ENCODE measurements at places on chromosomes 7 and 10.

- DNase-seq, result no peak
Measured at GRCh38 chr10:60944058-60944909, at the start of gene RHOBTB1. Gene RHOBTB1, minus strand, starts transcription at chr10:60944185. Its CDS starts 32,643 bp downstream, at chr10:60911542.

DNA sequence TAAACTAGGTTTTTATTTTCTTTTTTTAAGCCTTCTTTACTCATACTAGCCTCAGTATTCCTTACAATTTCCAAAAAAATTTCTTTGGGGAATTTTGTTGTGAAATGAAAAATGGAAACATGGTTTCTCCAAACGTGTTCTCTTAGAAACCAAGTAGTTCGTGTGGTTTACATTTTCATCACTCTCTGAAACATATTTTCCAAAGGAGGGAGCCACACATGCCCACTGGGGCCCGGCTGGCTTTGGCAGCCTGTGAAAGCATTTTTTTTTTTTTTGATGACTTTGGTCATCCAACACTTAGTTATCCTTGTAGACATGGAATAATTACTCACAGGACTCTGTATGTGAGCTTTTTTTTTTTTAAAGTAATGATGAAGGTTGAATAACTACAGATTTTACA lies 169.6 kb downstream of the C7orf25 start:
- no peak for DNase-seq

- DNase-seq, result no peak
Measured at GRCh38 chr7:35359423-35359822, 105.5 kb upstream of the TBX20 start.

DNA sequence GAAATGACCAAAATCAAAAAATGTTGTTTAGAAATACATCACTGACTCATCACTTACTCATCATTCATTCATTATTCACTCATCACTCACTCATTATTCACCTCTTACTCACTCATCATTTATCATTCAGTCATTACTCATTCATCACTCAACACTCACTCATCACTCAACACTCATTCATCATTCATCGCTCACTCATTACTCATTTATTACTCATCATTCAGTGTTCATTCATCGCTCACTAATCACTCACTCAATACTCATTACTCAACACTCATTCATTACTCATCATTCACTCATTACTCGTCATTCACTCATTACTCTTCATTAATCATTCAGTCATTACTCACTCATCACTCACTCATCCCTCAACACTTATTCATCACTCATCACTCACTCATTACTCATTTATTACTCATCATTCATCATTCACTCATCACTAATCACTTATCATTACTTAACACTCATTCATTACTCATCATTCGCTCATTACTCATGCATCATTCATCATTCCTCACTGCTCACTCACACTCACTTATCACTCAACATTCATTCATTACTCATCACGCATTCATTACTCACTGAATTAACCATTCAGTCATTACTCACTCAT lies 238.5 kb downstream of the ADARB2 start:
- no peak for DNase-seq

DNA sequence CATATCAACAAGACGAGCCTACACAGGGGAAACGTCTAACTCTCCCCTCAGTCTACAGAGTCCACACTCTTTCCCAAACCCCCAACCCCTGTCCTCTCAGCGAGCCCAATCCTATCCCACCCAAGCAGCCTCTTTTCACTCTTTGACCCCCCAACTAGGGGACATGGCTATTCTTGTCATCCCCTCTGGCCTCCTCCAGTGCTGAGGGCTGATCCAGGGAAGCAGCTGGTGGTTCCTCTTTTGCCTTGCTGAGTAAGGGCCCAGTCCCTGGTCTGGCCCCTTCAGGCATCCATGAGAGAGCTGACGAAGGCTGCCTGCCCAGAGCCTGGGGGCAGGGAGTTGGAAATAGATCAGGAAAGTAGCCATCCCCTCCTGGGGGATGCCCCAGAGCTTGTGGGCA lies 6.4 kb downstream of the NOBOX start:
- no peak for DNase-seq

DNA sequence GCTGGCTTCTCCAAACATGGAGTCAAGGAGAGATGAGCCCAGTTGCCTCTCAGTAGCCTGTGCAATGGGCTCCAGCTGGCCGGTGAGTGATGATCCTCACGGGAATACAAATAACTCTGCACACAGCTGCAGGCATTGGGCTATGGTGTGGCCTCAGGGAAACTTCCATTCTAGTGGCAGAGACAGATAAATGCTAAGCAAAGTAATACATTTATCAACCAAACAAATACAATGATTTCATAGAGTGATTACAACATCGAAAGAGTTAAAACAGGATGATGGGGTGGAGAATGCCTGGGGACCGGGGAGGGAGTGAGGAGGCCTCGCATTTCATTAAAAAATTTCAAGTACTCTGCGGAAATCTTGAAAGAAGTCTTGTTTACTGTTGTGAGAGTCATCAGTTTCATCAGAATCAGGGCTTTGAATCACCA lies 15.0 kb upstream of the AKR1B1 start:
- no peak for DNase-seq

DNA sequence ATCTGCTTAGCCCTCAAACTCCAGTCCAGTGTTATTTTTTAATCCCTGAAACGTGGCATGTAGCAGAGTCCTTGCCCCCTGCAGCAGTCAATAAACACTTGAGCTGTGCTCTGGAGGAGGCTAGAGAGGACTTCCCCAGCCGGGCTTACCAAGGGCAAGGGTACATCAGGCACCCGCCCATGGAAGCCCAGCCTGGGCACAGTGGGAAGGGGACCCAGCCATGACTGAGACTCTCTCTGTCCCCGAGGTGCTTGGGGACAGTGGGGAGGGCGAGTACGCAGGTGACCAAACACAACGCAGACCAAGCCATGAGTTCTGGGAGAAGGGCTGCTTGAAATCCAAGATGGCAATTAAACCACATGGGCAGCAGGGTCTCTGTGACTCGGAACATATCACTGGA lies 45.2 kb downstream of the EBF3 start:
- DNase-seq, result no peak

DNA sequence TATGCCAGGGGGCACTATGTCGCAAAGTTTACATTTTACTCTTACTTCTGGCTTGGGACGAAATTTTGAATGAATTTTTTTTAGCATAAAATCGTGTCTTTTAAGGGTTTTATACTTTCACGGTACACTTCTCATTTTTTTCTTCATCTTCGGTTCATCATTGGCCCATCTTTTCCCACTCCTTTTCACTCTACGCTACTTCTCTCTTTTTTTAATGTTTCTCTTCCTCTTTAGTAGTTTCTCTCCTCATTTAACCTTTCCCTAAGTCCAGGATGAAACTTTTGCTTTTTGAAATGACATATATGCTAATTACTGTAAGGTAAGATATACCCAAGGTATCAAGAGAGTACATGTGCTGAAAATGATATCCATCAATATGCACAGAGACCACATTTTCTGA lies 39.5 kb downstream of the C7orf33 start:
- no peak for DNase-seq

- no peak for DNase-seq
Measured at GRCh38 chr10:986137-986825, 2.0 kb upstream of the GTPBP4 start.

DNA sequence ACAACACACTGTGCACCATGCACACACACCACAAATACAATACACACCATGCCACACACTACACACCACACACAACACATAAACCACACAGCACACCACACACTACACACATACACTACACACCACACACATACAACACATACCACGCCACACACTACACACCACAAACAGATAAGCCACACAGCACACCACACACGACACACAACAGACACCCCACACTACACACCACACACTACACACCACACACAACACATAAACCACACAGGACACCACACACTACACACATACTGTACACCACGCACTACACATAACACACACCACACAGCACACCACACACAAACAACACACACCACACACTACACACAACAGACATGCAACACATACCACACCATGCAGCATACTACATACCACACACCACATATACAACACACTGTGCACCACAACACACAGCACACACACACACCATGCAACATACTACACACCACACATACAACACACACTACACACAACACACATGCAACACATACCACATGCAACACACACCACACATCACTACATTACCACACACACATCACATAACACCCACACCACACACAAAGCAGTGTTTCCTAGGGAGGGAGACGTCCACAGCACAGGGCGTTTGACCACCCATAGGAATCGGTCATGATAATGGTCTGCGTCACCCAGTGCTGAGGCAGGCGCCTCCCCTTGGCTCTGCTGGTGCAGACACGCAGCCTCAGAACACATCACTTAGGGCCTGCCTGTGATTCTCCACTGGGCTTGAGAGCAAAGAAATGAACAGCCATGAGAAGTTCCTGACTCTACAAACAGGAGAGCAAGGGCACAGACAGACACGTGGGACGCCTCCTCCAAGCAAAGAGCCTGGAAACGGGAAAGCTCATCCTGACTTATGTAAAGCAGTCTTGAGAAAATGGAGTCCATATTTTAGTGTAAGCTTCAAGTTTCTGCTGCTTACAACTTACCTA lies 458.3 kb downstream of the PTPRN2 start:
- no peak for DNase-seq

DNA sequence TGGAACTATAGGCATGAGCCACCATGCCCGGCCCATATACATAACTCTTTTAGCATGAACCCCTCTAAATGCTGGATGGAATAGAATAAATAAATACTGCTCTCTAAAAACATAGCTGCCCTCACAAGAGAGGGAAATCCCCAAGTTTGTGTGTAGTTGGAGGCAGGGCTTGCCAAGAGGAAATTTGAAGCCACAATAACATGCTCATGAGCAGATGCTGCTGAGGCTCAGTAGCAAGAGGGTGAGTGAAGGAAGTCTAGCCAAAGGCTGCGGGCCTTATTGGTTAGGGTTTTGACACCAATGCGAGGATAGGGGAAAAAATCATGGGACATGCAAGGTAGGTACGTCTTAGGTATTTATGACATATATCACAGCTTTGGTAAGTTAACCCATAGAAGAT lies 17.3 kb downstream of the TPK1 start:
- DNase-seq, result peak; percentile 18

GRCh38 chr10:21144047-21144446 lies 246.9 kb upstream of the NEBL start:
- no peak for DNase-seq

- no peak for DNase-seq
Measured at GRCh38 chr10:43801140-43801539, 152.5 kb upstream of the ZNF32 start.

DNA sequence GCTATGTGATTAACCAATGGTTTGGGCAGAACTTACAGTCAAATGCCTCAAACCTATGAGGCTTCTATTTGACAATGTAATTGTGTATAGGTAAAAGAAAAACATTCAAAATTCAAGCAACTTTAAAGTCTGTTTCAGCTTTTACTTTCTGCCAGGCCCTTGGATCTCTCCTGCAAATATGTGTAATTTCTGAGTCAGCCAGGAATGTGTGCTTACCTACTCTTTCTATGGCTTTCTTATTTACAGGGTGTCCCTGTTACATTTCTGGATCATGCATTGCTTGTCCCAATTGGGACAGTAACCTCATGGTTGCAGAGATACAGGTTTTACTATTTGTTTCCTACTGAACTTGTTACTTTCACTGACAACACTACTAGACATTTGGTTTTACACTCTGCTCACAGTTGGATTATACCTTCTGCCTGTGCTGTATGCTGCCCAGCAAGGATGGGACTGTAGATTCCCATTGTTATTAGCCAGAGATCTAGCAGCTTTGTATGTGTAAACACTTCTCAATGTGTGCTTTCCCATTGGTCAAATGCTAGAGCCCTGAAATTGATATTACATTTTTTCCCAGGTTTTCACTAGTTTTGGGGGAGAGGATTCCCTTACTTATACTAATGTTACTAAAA lies 355.3 kb downstream of the ARL4A start:
- DNase-seq, result no peak

- no peak for DNase-seq
Measured at GRCh38 chr10:76432016-76433012, 1000.9 kb downstream of the LRMDA start.

DNA sequence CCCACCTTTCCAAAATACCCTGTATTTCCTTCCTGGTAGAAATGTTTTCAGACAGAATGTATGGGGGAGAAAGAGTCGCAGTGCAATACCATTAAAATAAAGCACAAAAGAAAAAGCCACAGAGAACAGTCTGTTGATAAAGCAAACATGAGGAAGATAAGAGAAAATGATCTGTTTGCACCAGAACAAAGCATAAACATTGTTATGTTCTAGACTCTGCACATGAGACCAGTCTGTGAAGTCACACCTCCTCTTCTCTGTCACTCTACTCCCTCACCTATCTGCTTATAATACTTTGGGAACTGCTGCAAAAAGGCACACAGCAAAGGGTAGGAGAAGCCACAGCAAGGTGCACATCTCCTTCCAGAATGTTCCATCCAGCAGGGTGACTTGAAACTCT lies 67.2 kb upstream of the LRGUK start:
- DNase-seq, result no peak

DNA sequence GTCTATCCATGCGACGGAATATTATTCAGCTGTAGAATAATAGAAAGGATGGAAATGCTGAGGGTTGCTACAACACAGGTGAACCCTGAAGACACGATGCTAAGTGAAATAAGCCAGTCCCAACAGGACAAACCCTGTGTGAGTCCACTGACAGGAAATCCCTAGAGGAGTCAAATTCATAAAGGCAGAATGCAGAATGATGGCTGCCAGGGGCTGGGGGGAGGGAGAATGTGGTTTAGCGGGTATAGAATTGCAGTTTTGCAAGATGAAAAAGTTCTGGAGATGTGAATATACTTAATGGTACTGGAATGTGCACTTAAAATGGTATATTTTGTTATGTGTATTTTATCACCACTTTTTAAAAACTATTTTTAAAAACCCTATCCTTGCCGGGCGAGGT lies 36.9 kb upstream of the DOCK1 start:
- no peak for DNase-seq

DNA sequence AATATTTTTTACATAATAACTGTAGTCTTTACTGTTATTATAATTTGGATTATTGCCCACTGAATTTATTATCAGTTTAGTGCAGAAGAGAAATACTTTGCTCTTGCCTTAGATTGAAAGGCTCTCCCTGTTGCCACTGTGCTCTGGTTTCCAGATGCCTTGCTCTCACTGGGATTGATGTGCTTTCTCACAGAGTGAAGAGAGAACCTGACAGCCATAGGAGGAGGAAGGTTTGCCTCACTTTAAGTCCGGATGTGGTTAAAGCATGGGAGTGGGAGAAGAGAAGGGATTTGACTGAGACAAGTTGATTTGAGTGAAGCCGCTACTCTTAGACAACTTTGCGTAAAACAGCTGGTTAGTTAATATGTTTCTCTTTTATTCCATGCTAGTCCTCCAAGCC lies 68.2 kb upstream of the RPA3 start:
- DNase-seq, result no peak

GRCh38 chr10:7622969-7623368 lies 43.8 kb downstream of the ITIH5 start:
- DNase-seq, result no peak

GRCh38 chr10:76918106-76918505 lies 719.5 kb downstream of the KCNMA1 start:
- no peak for DNase-seq

DNA sequence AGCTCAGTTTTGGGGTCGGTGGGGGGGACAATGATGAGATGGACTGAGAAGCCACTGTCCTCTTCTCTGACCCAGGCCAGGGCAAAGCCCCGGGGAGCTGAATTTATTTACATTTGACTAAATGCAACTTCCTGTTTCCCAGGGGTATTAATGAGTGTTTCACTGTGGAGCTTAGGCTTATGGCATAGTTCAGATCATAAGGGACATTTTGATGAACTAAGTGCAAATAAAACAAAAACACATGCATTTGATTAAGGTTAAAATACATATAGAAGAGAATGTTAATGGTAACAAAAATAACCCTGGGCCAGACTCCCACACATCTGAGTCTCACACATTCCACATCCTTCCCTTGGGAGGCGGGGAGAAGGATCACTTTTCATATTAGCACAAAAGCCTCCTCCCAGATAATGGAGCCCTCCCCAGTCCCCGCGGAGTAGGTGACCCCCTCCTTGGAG lies 320.6 kb downstream of the FRMD4A start:
- DNase-seq, result no peak
